ENCODE measurements at places on chromosomes 5 and 9.

DNA sequence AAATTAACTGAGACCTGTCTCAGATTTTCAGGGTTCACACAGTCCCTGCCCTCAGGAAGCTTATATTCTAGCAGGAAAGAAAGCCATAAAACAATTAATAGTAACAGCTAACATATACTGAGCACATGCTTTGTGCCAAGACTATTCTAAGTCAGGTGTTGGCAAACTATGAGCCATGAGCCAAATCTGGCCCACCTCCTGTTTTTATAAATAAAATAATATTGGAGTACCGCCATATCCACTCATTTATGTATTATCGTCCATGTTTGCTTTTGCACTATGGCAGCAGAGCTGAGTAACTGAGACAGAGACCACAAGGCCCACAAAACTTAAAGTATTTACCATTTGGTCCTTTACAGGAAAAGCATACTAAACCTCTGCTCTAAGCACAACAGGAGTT lies 83.3 kb upstream of the TRIO start:
- DNase-seq = no peak

DNA sequence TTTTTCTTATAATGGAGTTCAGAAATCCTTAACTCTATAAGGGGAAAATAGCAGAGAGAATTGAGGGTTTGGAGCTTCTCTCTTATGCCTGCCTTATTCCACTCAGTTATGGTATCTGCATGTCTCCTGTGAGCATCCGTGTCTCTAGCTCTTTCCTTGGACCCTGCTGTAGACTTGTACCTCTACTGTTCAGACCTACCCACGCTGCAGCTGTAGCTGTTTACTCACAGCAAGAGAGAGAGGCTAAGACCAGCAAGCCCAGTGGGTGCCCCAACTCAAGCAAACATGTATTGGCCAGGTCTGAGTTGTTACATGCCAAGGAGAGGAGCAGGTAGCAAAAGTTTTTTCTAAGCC lies 7.1 kb upstream of the PCSK1 start:
- DNase-seq = no peak

- no peak for DNase-seq
Measured at GRCh38 chr5:154345255-154345952, 100.4 kb upstream of the SAP30L start.

- no peak for DNase-seq
Measured at GRCh38 chr5:1410156-1411014, 34.9 kb downstream of the SLC6A3 start.

GRCh38 chr9:130714586-130715110 lies 21.1 kb downstream of the EXOSC2 start:
- DNase-seq = no peak

- DNase-seq = no peak
Measured at GRCh38 chr5:156031181-156031580, 295.8 kb upstream of the SGCD start.

DNA sequence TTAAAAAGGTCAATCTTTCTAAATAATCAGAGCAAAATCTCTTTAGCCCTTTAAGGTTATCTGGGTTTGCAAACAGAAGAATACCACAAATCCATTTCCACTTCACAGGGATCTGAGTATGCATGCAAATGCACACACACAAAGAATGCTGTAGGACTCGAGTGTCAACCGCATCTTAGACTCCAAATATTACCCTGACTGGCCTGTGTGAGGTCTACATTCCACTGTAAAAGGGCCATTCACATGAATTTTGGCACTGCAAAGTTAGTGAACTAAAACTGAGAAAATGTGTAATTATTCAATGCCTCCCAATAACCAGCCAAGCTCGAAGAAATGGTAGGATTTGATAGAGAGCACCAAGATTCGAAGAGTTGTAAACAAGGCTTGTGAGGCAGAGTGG lies 199.9 kb downstream of the AGTPBP1 start:
- DNase-seq = no peak

Measured in activated CD4-positive, alpha-beta T cell treated with anti-CD3 and anti-CD28 coated beads for 48 hours (primary cell).